RWPE2 (cell line): ENCODE measurements at places on chromosomes 7 and 10.

GRCh38 chr7:151207315-151207714 is 3.0 kb downstream of the H2BK1 start:
- DNase-seq, result no peak
- H3K27ac ChIP-seq, result no peak overlapping the region
- H3K4me3 ChIP-seq, result no peak overlapping the region

- peaks cover 7% of the 10 kb centered on the region for H3K4me1 ChIP-seq
- DNase-seq, result no peak
- H3K27me3 ChIP-seq, result no peaks in the 10 kb centered on the region
- H3K27ac ChIP-seq, result no peak overlapping the region
- H3K4me3 ChIP-seq, result no peak overlapping the region
Measured at GRCh38 chr7:93866886-93867285, 23.7 kb downstream of the TFPI2 start.

DNA sequence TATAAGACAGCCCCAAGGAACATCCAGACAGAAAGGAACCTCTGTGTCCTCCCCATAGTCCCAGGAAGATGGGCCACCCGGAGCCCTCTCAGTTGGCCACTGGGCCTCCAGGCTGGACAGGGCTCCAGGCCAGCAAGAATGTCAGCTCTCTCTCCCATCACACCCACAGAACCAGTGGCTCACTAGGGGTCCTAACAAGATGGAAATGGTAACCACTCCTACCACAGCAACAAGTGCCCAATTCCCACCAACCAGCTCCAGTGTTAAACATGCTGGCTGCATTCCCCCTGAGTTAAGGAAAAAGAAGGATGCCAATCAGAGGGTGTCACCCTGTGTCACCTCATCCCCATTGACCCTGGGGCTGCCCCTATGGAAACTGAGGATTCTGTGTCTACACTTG is 333.0 kb downstream of the GRID1 start:
- H3K4me1 ChIP-seq, result no peaks in the 10 kb centered on the region
- no peaks in the 10 kb centered on the region for H3K27me3 ChIP-seq

DNA sequence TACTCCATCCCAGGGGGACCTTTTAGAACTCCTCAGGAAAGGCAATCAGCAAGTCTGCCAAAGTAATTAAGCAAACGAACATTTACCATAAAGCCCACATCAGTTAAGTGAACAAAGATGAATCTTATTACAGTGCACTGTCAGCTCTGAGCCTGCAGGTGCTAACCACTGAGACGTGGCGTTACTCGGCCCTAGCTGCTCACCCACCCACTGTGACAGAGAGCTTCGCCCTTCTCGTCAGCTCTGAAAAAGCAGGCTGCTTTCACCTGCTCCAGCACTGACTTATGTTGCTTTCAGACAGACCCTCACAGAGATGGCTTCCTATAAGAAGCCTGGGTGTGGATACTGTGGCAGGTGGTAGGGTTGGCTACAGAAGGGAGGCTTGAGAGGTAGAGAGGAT is 57.7 kb upstream of the KCNIP2 start:
- DNase-seq, result no peak
- H3K36me3 ChIP-seq, result no peaks in the 10 kb centered on the region
- H3K27ac ChIP-seq, result no peak overlapping the region
- H3K4me1 ChIP-seq, result no peaks in the 10 kb centered on the region

- no peak overlapping the region for H3K4me3 ChIP-seq
- H3K36me3 ChIP-seq, result no peaks in the 10 kb centered on the region
- no peaks in the 10 kb centered on the region for H3K27me3 ChIP-seq
- DNase-seq, result no peak
Measured at GRCh38 chr7:118502235-118502634, 277.7 kb downstream of the ANKRD7 start.

- no peaks in the 10 kb centered on the region for H3K36me3 ChIP-seq
- no peaks in the 10 kb centered on the region for H3K27me3 ChIP-seq
- no peaks in the 10 kb centered on the region for H3K4me1 ChIP-seq
- H3K27ac ChIP-seq, result no peak overlapping the region
- H3K4me3 ChIP-seq, result no peak overlapping the region
Measured at GRCh38 chr7:142750321-142750938, 1.2 kb downstream of the PRSS1 start.

- peaks cover 24% of the 10 kb centered on the region for H3K27me3 ChIP-seq
- no peak for DNase-seq
- H3K4me1 ChIP-seq, result no peaks in the 10 kb centered on the region
- no peak overlapping the region for H3K27ac ChIP-seq
Measured at GRCh38 chr10:96324447-96324846, 20.2 kb downstream of the DNTT start.

- no peak overlapping the region for H3K27ac ChIP-seq
- H3K4me1 ChIP-seq, result no peaks in the 10 kb centered on the region
- peaks cover 5% of the 10 kb centered on the region for H3K27me3 ChIP-seq
- H3K4me3 ChIP-seq, result no peak overlapping the region
- no peak for DNase-seq
Measured at GRCh38 chr10:51950996-51951555, 251.7 kb upstream of the CSTF2T start.

DNA sequence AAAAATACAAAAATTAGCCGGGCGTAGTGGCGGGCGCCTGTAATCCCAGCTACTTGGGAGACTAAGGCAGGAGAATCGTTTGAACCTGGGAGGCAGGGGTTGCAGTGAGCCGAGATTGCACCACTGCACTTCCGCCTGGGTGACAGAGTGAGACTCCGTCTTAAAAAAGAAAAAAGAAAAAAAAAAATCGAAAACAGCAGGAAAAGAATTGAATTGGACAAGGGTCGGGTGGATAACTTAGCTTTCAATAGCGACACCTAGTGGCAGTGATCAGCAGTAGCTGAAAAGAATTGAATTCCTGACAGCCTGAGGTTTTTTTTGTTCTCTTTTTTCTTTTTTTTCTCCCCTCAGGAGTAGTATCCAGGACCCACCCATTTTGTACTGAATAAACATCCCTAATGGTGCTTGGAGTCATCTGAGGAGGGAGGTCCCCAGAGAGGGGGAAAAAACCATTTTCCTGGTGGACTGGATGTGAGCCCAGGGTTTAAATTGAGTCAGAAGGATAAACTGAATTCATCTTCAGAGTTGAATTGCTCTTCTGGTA is 55.1 kb downstream of the CYCS start:
- H3K27me3 ChIP-seq, result no peaks in the 10 kb centered on the region
- no peak for DNase-seq
- no peaks in the 10 kb centered on the region for H3K36me3 ChIP-seq
- peaks cover 8% of the 10 kb centered on the region for H3K4me1 ChIP-seq

- DNase-seq, result no peak
- no peak overlapping the region for H3K4me3 ChIP-seq
- H3K27ac ChIP-seq, result no peak overlapping the region
- no peaks in the 10 kb centered on the region for H3K4me1 ChIP-seq
Measured at GRCh38 chr7:47704936-47705335, 123.0 kb upstream of the TNS3 start.

- no peak overlapping the region for H3K4me3 ChIP-seq
- H3K27ac ChIP-seq, result no peak overlapping the region
Measured at GRCh38 chr7:81590131-81590530, 179.7 kb downstream of the HGF start.

- no peak for DNase-seq
- no peak overlapping the region for H3K27ac ChIP-seq
- H3K27me3 ChIP-seq, result no peaks in the 10 kb centered on the region
- H3K4me3 ChIP-seq, result no peak overlapping the region
- H3K36me3 ChIP-seq, result peaks cover 14% of the 10 kb centered on the region; the same call in 1 of the 2 replicates
Measured at GRCh38 chr7:138538518-138538917, 78.5 kb downstream of the TRIM24 start.

DNA sequence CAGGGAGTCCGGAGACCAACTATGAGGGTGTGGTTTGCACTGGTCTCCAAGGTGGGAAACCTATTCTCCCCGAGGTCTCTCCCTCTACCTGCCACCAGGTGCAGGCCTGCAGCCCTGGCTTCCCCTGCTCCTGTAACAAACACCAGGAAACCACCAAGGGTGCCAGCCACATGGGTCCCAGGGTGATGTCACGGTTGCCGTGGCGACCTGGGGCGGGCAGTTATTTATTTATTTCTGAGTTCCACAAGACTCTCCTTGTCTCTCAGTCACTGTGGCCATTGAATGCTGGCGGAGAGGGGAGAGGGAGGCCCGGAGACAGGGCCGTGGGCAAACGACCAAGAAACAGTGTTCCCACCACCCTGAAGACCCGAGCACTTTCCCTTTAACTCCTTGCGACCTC is 27.0 kb downstream of the MMD2 start:
- no peak overlapping the region for H3K4me3 ChIP-seq
- DNase-seq, result no peak
- no peak overlapping the region for H3K27ac ChIP-seq
- no peaks in the 10 kb centered on the region for H3K36me3 ChIP-seq

- DNase-seq, result no peak
- H3K27ac ChIP-seq, result no peak overlapping the region
- peaks cover 18% of the 10 kb centered on the region for H3K4me1 ChIP-seq
- no peaks in the 10 kb centered on the region for H3K36me3 ChIP-seq
- no peaks in the 10 kb centered on the region for H3K27me3 ChIP-seq
- no peak overlapping the region for H3K4me3 ChIP-seq
Measured at GRCh38 chr7:47654672-47655298, 72.9 kb upstream of the TNS3 start.

DNA sequence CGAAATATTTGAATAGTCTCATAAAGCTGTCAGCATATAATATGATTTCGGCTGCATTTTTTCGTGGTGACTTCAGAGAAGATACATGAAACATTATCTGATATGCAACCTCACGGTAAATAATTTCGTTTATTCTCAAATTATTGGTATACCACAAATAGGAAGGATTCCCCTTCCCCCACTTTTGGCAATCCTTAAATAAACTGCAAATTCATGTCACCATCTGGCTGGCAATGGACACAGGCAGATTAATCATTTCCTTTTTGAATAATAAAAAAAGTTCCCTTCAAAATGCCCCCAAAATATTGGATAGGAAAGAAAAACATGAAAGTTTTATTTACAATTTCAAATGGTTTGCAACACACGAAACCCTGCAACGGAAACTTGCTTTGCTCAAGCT is 234.5 kb upstream of the MEOX2 start:
- no peak overlapping the region for H3K4me3 ChIP-seq
- no peaks in the 10 kb centered on the region for H3K36me3 ChIP-seq
- H3K27me3 ChIP-seq, result no peaks in the 10 kb centered on the region
- no peak for DNase-seq
- no peaks in the 10 kb centered on the region for H3K4me1 ChIP-seq
- no peak overlapping the region for H3K27ac ChIP-seq

DNA sequence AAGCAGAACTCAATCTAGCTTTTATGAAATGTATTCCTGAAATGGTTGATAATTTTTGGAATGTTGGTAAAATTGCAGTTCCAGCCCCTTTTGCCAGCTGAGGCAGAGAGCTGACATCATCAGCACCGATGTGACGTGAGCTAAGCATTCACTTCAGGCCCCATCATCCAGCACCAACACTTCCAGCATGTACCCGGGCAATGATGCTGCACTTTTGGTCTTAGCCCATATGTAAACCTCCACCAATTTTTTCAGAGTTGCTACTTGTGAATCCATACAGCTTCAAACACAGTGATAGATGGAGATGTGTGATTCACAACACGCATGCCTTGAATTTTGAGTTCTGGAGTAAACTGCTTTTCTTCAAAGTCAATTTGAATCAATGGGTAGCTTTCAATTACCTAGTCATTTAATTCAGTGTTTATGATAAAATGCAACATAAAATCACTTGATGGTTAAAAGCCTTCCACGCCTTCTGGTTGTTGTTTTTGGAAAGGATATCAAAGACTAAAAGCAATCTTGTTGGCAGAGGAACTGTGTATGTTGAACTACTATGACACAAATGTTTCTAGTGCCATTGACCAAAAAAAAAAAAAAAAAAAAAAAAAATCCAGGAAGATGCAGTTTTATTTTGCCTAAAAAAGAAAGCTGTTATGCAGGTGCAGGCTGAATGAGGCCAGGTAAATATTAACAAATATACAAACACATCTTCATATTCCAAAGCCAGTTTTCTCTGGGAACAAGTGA is 73.9 kb downstream of the NRP1 start:
- H3K36me3 ChIP-seq, result peaks cover 68% of the 10 kb centered on the region
- no peak overlapping the region for H3K4me3 ChIP-seq
- peak overlapping the region; percentile 100 for H3K27ac ChIP-seq

- no peaks in the 10 kb centered on the region for H3K4me1 ChIP-seq
- no peaks in the 10 kb centered on the region for H3K27me3 ChIP-seq
- H3K4me3 ChIP-seq, result no peak overlapping the region
- no peak overlapping the region for H3K27ac ChIP-seq
Measured at GRCh38 chr7:143345428-143345900, 17.0 kb downstream of the FAM131B start.

DNA sequence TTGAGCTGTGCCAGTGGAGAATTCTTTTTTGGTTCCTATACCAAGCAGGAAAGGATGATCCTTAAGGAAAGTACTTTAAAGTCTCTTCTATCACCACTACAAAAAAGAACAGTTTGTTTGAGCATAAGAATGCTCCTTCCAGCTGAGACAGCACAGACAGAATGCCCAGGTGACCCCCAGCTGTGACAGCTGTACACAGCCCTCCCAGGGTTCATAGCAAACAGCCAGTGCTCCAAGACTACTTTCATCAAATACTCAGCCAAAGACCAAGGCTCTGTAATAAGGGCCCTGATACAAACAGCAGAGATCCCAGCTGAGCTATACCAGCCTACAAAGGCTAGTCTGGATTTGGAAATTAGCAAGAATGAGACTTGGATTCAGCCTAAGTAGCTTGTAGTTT is 65.7 kb downstream of the NXPH1 start:
- DNase-seq, result no peak
- no peaks in the 10 kb centered on the region for H3K36me3 ChIP-seq
- H3K4me1 ChIP-seq, result no peaks in the 10 kb centered on the region
- H3K27me3 ChIP-seq, result no peaks in the 10 kb centered on the region

DNA sequence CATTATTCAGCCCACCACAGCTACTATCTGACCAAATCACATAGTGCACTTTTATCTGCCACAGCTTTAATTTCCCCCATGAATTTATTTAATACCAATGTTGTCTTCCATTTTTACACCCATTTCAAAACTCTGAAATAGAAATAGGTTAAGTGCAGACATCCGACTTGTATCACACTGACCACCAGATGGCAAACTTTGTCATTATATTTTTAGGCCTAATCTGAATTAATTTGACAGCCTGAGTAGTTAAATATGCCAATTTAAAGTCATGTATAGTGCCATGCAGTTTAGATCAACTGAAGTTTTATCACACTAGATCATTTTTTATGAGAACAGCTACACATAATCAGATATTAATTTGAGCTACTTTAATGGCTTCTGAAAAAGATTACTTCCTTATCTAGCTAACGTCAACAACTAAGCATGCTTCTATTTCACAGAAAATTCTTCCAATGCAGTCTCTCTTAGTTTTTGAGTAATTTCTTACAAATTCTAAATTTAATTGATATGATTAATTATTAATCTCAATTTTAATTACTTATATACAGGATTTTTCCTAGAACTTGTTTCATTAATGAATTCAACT is 566.4 kb downstream of the GFRA1 start:
- no peak for DNase-seq
- H3K36me3 ChIP-seq, result no peaks in the 10 kb centered on the region
- no peaks in the 10 kb centered on the region for H3K4me1 ChIP-seq
- no peaks in the 10 kb centered on the region for H3K27me3 ChIP-seq
- H3K27ac ChIP-seq, result no peak overlapping the region

GRCh38 chr10:92574548-92575261 is 812 bp upstream of the IDE start:
- no peaks in the 10 kb centered on the region for H3K27me3 ChIP-seq
- H3K4me1 ChIP-seq, result peaks cover 17% of the 10 kb centered on the region
- H3K27ac ChIP-seq, result peak overlapping the region; percentile 80
- peak overlapping the region; percentile 79 for H3K4me3 ChIP-seq

GRCh38 chr10:17445400-17445998 is 8.9 kb downstream of the ST8SIA6 start:
- H3K27me3 ChIP-seq, result no peaks in the 10 kb centered on the region
- no peak overlapping the region for H3K27ac ChIP-seq
- H3K4me3 ChIP-seq, result no peak overlapping the region
- no peak for DNase-seq
- H3K4me1 ChIP-seq, result no peaks in the 10 kb centered on the region
- H3K36me3 ChIP-seq, result no peaks in the 10 kb centered on the region
